ENCODE measurements at places on chromosomes 11 and 22. TPM values are rescaled to one million over a fixed set of nuclear protein-coding genes. Genes with fewer than 3 reads are reported as not detected.
A peak's percentile ranks its signal among the peaks of the same experiment; 100 is the strongest.

Gene POLA2
- 46.6 TPM for polyA plus RNA-seq

GRCh38 chr11:65611758-65612603 lies 2.0 kb downstream of the MAP3K11 start:
- no peak for DNase-seq

DNA sequence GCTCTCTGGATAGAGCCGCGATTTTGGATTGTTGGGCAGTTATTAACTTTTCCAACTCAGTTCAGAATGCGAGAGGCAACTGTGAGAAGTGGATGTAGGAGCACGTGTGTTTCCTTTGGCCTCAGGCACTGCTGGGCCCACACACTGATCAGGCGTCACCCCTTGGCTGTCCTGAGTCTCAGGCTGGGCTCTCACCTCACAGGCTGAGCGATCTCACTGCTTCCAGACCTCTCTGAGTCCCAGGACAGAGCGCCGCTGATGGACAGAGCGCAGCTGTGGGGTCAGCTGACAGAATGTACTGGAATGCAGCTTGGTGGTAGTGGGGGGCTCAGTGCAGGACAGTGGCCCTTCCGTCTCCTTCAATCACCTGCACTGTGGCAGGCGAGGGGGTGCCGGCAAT lies 516.2 kb downstream of the TBC1D22A start:
- peak; percentile 26 for DNase-seq

Gene CREBZF
- polyA plus RNA-seq: 38.9 TPM

GRCh38 chr11:47285969-47286770 lies 16.2 kb downstream of the MADD start:
- DNase-seq: no peak

DNA sequence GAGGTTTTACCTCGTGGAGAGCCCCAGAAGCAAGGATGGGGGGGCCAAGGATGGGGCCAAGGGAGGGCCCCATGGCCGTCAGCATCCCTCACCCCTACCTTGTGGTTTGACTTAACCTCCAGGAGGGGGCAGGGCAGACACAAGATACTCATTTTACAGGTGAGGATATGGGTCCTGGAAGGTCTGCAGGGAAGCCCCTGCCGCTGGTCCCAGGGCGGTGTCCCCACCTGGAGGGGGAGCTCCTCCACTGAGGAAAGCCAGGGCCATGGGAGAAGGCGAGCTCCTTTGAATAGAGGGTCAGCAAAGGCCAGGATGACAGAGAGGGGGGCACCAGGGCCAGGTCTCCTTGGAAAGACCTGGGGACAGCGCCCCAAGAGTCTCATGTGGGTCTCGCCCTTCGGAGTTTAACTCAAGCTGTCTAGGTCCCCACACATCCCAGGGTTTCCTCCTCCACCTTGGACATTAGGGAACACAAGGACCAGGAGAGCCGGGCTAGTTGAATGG lies 5.9 kb upstream of the ADORA2A start:
- no peak for DNase-seq

Gene IFITM5
- polyA plus RNA-seq: not detected
